MCF 10A (cell line): ENCODE measurements at places on chromosomes 16 and 17. TPM values are rescaled to one million over a fixed set of nuclear protein-coding genes. Genes with fewer than 3 reads are reported as not detected.

The LAT gene
- total RNA-seq = 4.4 and 4.8 TPM in 2 replicates

The FAM171A2 gene
- total RNA-seq = 0.30 TPM in 1 of 2 replicates, not detected in the other

The RGS11 gene
- 1.7 and 3.6 TPM in 2 replicates for total RNA-seq

The PLXDC1 gene
- 0.22 and 0.61 TPM in 2 replicates for total RNA-seq

The KLHL10 gene
- total RNA-seq = not detected in 2 replicates

The ENPP7 gene
- not detected in 2 replicates for total RNA-seq

The TMEM238L gene
- total RNA-seq = not detected in 2 replicates

The ITFG1 gene
- 35.4 and 44.0 TPM in 2 replicates for total RNA-seq

The CHD3 gene
- total RNA-seq = 78.5 and 87.1 TPM in 2 replicates

The KRT31 gene
- not detected in 2 replicates for total RNA-seq

The MT1F gene
- 1.7 and 2.4 TPM in 2 replicates for total RNA-seq

The MEIOB gene
- not detected in 2 replicates for total RNA-seq

The EVPL gene
- 7.7 and 8.1 TPM in 2 replicates for total RNA-seq

The SDR42E2 gene
- total RNA-seq = not detected in 2 replicates

The ARL6IP1 gene
- total RNA-seq = 120 and 128 TPM in 2 replicates

The HOXB3 gene
- 0.79 and 0.88 TPM in 2 replicates for total RNA-seq

The DYNLRB2 gene
- total RNA-seq = not detected in 2 replicates

The HEATR9 gene
- not detected in 2 replicates for total RNA-seq

The HSF5 gene
- not detected in 2 replicates for total RNA-seq

The SMARCE1 gene
- total RNA-seq = 120 and 128 TPM in 2 replicates

The ASB16 gene
- total RNA-seq = not detected in 2 replicates

The FOXN1 gene
- total RNA-seq = not detected in 2 replicates

The PSMB10 gene
- 20.3 and 32.7 TPM in 2 replicates for total RNA-seq

The NOG gene
- total RNA-seq = 1.1 and 1.7 TPM in 2 replicates

The TMEM100 gene
- 1.1 and 1.7 TPM in 2 replicates for total RNA-seq

The ABI3 gene
- total RNA-seq = not detected in 2 replicates

The NACA2 gene
- not detected in 2 replicates for total RNA-seq

The YBX2 gene
- total RNA-seq = 0.40 and 0.44 TPM in 2 replicates

The CD300LD gene
- total RNA-seq = not detected in 2 replicates

The DEXI gene
- total RNA-seq = 21.6 and 24.1 TPM in 2 replicates

The ORMDL3 gene
- 14.7 and 17.0 TPM in 2 replicates for total RNA-seq

The UNK gene
- 12.3 and 16.0 TPM in 2 replicates for total RNA-seq

The JPT2 gene
- total RNA-seq = 111 and 131 TPM in 2 replicates

The ZFPM1 gene
- 5.0 and 6.2 TPM in 2 replicates for total RNA-seq

The MARVELD3 gene
- 1.1 and 1.3 TPM in 2 replicates for total RNA-seq

The CX3CL1 gene
- not detected in 2 replicates for total RNA-seq

The BTBD17 gene
- not detected in 2 replicates for total RNA-seq

The CYB5B gene
- 112 and 118 TPM in 2 replicates for total RNA-seq

The ABCC3 gene
- total RNA-seq = 209 and 293 TPM in 2 replicates

The AGRP gene
- total RNA-seq = not detected in 2 replicates

The TP53TG3D gene
- total RNA-seq = not detected in 2 replicates

The SEBOX gene
- not detected in 2 replicates for total RNA-seq

The EVPLL gene
- 0.70 and 0.88 TPM in 2 replicates for total RNA-seq

The CCL13 gene
- total RNA-seq = not detected in 2 replicates

The MAP2K3 gene
- 25.7 and 45.2 TPM in 2 replicates for total RNA-seq

The TSNAXIP1 gene
- total RNA-seq = 1.1 and 1.5 TPM in 2 replicates

The KRT36 gene
- total RNA-seq = not detected in 2 replicates

The TPSG1 gene
- not detected in 2 replicates for total RNA-seq

The TSPAN10 gene
- 1.8 and 2.1 TPM in 2 replicates for total RNA-seq

The PDIA2 gene
- total RNA-seq = 0.56 TPM in 1 of 2 replicates, not detected in the other

The TM4SF5 gene
- not detected in 2 replicates for total RNA-seq

The LGALS9B gene
- not detected in 2 replicates for total RNA-seq

The FBXW10B gene
- 3.4 and 5.3 TPM in 2 replicates for total RNA-seq

The FUS gene
- 451 and 481 TPM in 2 replicates for total RNA-seq

The FAHD1 gene
- 18.4 and 21.4 TPM in 2 replicates for total RNA-seq

The GGT6 gene
- not detected in 2 replicates for total RNA-seq

The CTRL gene
- total RNA-seq = 0.52 and 1.6 TPM in 2 replicates
